ENCODE measurements at places on chromosomes 7 and 10.

- no peak for DNase-seq
These were observed 176.0 kb upstream of the MYO3A start for GRCh38 chr10:25758041-25758457.

GRCh38 chr7:22571766-22572165, 71.8 kb upstream of the STEAP1B start:
- DNase-seq, result no peak

GRCh38 chr7:28263622-28264271, 83.2 kb upstream of the JAZF1 start:
- DNase-seq, result no peak

GRCh38 chr7:94656925-94657731, 1.2 kb upstream of the SGCE start:
- DNase-seq, result no peak

DNA sequence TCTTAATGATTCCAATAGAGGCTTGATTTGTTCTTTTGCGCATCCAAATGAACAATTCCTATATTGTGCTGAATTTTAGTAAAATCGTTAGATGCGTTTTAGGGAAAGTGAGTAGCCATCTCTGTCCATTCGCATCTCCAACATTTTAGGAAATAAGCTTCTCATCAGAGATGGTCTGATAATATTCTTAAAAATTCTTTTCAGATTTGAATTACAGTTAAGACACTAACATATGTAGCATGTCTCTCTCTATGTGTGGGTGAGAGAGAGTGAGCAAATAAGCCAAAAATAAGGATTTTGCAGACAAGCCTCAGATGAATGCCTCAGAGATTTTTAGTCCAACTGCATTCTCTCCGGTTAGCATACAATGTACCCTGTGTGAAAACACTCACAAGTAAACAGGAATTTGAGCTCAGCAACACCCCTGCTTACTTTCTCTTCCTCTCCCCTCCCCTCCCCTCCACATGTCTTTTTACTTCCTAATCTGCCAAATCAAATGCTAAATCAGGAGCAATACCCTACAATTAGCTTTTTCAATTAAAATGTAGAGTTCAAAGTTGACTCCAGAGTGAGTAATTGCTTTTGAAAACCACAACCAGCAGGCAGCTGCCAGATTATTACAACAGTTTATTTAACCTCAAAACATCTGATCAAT, 354.4 kb downstream of the CRPPA start:
- no peak for DNase-seq

DNA sequence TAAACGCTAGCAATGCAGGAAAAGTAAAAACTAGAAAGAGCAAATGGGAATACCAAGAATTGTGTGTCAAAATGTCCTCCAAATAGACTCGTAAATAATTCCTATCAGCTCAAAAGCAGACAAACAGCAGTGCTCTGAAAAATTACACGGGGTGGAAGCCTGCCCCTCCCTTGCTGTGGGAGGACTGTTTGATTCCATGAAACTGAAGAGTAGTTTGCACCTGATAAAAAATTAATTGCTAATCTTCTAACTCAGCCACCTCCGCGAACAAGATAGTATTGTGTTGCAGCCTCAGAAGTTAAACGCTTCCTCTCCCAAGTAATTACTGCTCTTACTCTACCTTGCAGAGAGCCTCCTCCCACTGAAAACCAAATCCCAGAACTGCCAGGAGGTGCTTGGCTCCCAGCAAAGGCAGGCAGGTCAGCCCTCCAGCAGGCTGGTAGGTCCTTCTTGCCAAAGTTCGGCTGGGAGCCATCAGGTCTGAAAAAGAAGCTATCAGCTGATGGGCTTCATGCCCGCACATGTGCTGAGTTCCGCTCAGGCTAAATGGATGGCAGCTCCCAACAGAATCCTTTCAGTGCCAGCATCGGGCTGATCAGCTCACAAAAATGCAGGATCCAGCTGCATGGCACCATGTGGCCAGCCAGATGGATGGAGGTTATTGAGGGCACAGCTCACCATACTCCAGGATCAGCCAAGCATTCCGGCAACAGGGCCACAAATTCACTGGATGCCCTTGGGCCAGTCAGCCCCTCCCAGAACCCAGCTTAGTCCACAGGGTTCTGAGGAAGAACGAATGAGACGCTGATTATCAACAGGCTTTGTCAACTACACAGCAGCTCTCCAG, 37.1 kb downstream of the MAD1L1 start:
- peak; percentile 30 for DNase-seq

DNA sequence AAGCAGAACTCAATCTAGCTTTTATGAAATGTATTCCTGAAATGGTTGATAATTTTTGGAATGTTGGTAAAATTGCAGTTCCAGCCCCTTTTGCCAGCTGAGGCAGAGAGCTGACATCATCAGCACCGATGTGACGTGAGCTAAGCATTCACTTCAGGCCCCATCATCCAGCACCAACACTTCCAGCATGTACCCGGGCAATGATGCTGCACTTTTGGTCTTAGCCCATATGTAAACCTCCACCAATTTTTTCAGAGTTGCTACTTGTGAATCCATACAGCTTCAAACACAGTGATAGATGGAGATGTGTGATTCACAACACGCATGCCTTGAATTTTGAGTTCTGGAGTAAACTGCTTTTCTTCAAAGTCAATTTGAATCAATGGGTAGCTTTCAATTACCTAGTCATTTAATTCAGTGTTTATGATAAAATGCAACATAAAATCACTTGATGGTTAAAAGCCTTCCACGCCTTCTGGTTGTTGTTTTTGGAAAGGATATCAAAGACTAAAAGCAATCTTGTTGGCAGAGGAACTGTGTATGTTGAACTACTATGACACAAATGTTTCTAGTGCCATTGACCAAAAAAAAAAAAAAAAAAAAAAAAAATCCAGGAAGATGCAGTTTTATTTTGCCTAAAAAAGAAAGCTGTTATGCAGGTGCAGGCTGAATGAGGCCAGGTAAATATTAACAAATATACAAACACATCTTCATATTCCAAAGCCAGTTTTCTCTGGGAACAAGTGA, 73.9 kb downstream of the NRP1 start:
- no peak for DNase-seq

DNA sequence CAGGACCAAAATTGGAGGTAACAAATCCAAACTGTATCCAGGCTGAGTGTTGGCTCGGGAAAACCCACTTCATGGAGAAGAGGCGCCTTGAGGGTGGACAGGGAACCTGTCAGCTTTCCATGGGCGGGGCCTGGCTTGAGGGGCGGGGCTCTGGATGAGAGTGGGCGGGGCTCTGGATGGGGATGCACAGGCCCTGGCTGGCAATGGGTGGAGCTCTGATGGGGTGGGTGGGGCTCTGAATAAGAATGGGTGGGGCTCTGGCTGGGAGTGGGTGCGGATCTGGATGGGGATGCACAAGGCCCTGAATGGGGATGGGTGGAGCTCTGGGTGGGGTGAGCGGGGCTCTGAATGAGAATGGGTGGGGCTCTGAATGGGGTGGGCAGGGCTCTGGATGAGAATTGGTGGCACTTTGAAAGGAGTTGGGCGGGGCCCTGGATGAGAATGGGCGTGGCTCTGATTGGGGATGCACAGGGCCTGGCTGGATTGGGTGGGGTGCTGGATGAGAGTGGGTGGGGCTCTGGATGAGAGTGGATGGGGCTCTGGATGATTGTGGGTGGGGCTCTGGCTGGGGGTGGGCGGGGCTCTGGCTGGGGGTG, 96.6 kb upstream of the NPTX2 start:
- DNase-seq, result no peak

DNA sequence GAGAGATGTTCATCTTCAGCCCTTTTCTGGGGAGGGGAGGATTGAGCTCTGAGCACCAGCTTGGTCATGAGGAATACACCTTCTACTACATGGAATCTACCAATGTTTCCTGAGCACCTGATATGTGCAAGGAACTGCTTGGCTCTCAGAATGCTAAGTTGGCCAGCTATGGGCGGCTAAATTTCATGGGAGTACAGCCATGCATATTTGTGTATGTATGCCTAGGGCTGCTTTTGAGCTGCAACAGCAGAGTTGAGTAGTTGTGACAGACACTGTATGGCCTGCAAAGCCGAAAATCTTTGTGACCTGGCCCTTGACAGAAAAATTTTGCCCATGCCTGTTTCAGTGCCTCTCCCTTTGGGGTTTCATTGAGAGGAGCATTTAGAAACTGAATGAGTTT, 44.9 kb downstream of the NPY start:
- DNase-seq, result no peak

DNA sequence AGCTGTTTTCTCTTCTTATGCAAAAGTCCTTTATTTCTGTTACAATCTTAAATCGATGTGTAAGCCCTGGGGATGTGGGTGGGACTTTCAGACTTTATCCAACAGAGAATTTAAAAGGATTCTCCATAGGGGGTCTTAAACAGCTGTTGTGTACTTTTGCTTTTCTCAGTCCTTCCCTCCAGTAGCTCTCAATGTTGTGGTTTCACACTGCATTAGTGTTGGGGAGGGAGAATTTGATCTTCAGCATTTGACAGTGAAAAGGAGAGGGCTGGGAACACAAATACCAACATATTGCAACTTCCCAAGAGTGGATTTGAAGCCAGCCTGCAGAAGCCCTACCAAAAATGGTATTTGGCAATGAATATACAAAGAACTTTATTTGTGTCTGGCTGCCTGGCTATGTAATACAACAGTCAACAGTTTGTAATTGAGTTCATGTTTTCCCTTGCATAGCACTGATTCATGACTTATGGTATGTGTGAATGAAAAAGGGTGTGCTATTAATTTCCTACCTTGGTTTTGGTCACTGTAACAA, 80.1 kb upstream of the CAPZA2 start:
- no peak for DNase-seq

- DNase-seq, result no peak
These were observed 16.3 kb upstream of the BAMBI start for GRCh38 chr10:28661035-28661434.

DNA sequence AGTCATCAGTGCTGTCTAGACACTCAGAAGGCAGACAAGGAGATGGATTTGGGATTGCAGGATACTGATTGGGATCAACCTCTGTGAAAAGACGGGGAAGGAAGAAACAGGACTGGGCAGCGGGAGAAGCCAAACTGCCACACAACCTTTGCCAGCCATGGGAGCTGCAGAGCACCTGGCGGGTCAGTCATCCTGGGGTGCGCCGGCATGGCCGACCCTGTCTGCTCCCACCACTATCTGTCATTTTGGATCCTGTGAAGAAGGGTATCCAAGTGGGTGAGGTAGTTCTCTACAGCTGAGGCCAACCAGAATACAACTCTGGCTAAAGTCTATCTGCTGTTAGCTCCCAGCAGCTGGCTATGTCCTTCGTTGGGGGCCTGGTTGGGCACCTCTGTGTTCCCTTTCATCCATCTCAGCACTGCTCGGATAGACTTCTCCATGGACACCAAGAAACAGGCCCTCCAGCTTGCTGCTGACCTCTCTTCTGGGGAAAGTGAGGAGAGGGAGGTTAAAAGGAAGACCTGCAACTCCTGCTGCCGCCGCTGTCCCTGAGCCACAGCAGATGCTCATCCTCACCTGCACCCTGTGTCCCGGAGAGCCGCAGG, 11.7 kb upstream of the RBM17 start:
- no peak for DNase-seq
